Gastroesophageal sphincter (tissue), 4 donors: ENCODE measurements at places on chromosomes 2 and 18. TPM values are rescaled to one million over a fixed set of nuclear protein-coding genes. Genes with fewer than 3 reads are reported as not detected.
A peak's percentile ranks its signal among the peaks of the same experiment; 100 is the strongest.

- ATAC-seq, result no peak
Observed at GRCh38 chr2:159168707-159169106, 117.8 kb downstream of the WDSUB1 start.

- ATAC-seq, result no peak
Observed at GRCh38 chr2:217793566-217794132, 209.1 kb downstream of the TNS1 start.

DNA sequence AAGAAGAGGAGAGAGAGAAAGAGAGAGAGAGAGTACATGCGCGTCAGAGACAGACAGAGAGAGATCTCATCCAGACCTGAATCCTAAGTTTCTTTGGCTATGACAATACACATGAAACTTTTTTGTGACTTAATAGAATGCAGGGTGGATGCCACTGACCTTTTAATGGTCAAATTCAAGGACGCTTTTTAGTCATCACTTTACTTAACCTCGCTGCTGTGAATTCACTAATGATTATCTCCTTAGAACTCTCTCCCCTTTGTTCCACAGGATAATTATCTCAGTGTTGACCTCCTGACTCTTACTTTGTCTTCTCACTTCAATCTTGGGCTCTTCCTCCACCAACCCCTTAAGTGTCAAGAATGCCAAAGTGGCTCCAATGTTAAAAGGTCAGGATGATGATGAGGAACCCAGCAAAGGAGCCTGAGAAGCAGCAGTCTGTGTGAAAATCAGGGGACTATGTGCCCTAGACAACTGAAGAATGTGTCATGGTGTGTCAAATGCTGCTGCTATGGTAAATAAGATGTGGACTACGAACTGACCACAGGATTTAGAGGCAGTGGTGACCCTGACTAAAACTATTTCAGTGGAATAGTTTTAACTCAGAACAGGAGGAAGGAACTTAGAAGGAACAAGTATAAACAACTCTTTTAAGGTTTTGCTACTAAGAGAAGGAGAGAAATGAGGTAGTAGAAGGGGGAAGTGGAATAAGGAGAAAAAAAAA, 382.1 kb downstream of the ZEB2 start:
- no peak for ATAC-seq

- peak; percentile 48 for ATAC-seq
Observed at GRCh38 chr2:10408649-10409579, 39.2 kb downstream of the ODC1 start.

- peak; percentile 71 for ATAC-seq
Observed at GRCh38 chr2:38076710-38077430, 919 bp upstream of the CYP1B1 start.

Gene COLEC11
- total RNA-seq, result 5.0 TPM

Gene CIB4
- not detected for total RNA-seq

Gene ARHGAP28
- 1.7 TPM for total RNA-seq

Gene ABHD1
- 1.5 TPM for total RNA-seq

- ATAC-seq, result no peak
Observed at GRCh38 chr18:38957736-38958135, 1392.1 kb upstream of the CELF4 start.

DNA sequence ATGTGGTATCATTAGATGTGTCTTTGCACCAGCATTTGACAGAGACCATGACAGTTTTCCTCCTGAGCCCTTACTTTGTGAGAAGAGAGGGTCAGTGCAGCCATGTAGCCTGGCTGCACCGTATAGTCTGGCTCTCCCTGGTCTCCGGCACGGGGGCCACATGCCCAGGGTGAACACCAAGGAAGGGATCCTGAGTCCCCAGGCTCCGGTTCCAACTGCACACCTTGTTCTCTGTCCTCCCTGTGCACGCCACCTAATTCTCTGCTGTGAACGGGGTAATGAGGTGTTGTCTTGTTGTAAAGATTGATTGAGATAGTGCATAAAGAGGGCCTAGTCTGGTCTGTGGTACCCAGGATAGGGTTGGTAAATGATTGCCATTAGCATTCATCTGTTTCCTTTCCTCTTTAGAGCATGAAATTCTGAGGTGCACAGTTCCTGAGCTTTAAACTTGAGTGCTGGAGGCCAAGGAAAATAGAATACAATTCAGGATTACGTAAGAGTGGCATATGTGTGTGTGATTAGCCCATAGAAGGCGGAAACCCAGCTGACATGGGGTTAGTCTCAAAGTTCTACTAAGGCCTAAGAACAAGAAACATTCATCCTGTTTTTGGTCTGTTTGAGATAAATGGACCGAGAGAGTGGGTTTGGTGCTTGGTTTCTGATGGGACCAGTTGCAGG, 55.5 kb downstream of the NCK2 start:
- ATAC-seq, result no peak

Gene MAP3K19
- not detected for total RNA-seq

DNA sequence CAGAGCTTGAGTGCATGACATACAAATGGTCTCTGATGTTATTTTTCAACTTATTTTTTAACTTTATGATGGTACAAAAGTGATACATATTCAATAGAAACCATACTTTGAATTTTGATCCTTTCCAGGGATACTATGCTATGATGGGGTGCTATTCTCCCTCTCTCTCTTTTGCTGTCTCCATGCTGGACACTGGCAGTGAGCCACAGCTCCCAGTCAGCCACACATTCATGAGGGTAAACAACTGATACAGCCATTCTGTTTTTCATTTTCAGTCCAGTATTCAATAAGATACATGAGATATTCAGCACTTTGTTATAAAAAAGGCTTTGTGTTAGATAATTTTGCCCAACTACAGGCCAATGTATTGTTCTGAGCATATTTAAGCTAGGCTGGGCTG, 859.3 kb upstream of the KLHL29 start:
- no peak for ATAC-seq

Gene MPV17
- total RNA-seq, result 93.4 TPM

Gene MYO7B
- total RNA-seq, result 0.77 TPM

- ATAC-seq, result peak; percentile 53
Observed at GRCh38 chr2:173524256-173524955, 169.7 kb downstream of the CDCA7 start.

DNA sequence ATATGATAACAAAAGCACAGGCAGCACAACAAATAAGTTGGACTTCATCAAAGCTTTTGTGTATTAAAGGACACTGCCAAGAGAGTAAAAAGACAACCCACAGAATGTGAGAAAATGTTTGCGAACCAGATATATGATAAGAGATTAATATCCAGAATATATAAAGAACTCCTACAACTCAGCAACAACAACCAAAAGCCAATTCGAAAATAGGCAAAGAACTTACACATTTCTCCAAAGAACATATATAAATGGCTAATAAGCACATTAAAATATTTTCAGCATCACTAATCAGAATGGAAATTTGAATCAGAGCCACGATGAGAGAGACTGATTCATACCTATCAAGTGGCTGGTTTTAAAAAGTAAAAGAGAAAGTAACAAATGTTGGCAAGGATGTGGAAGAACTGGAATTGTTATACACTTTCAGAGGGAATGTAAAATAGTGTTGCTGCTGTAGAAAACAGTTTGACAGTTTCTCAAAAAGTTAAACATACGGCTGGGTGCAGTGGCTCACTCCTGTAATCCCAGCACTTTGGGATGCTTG, 25.2 kb downstream of the EPB41L5 start:
- ATAC-seq, result no peak

DNA sequence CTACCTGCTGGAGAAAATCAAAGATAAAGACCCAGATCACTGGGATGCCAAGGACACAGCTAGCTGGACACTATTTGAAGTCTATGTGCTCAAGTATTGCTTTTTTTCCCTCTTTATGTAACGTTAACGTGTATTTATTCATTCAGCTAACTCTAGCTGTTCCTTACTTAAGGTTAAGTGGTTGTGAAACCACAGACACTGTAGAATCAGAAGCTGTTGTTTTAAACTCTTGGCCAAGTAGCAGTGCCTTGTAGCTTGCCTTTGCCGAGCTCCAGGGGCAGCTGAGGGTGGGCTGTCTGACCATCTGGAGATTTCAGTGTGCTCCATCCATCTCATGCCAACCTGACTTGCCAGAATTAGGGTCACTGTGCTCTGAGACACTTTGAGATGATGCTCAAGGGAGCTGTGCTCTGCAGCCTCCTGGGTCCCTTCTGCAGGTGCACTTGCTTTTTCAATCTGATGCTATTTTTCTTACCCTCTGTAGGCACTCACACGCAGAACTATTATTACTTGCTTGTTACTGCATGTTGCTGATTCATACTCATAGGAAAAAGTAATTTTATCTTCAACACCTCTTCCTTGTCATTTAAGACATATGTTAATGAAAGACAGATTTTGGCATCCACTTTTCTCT, 116.2 kb downstream of the METTL8 start:
- ATAC-seq, result no peak

GRCh38 chr18:51287818-51288508, 90.5 kb upstream of the MEX3C start:
- ATAC-seq, result no peak

DNA sequence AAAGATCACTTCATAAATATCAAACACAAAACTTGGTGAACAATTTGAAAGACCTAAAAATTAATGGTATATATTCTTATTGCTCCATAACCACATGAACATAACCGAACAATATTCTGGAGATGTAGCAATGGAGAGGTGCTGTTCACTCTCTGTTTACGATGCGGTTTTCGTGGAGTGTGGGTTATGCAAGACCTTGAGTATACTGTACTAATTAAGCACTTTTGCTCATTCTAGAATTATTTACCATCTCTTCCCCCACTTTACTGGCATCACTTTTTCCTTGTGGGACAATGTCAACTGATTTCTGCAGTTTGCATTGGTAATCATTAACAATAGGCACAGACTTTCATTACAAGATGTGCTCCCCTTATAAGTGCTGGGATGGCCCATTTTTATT, 97.6 kb downstream of the RAPH1 start:
- ATAC-seq, result no peak

Gene PARD3B
- total RNA-seq, result 40.7 TPM

GRCh38 chr2:237435844-237436587, 22.1 kb upstream of the COL6A3 start:
- ATAC-seq, result peak; percentile 83

GRCh38 chr2:56244911-56245530, 61.2 kb downstream of the CCDC85A start:
- no peak for ATAC-seq

DNA sequence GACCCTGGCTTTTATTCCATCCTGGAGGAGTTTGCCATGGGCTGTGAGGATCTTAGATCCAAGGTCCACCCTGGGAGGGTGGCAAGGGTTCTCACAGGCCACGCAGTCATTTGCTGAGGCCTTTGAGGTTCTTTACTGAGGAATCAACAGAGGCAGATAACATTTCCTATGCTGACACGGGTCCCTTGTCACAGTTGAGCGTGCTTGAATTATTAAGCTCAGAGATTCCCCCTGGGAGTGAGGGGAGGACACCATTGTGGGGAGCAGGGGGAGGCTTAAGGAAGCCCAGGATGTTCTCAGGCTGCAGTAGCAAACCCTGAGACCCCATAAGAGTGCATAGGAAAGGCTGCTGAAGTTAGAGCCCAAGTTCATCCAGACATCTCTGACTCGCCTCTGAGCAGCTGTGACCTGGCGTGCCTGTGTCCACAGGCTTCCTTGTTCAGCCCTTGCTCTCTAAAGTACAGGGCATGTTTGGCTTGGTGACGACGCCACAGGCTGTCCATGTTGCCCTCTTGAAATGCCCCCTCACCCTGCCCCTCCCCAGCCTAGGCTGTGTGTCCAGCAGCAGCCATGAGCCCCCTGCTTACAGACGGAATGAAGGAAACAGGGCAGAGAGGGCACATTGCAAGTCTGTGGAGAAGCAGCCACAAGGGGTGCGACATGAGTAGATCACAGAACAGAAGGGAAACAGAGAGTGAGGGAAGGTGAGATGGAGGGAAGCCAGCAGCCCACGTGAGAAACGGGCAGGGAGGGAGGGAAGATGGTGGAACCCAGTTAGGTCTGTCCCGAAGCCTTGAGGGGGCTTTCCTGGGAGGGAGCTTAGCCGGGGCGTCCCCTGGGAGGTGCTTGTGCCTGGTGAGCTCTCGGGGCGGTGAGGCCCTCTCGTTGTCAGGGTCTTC, 34.0 kb downstream of the NAPG start:
- peak; percentile 14 for ATAC-seq

DNA sequence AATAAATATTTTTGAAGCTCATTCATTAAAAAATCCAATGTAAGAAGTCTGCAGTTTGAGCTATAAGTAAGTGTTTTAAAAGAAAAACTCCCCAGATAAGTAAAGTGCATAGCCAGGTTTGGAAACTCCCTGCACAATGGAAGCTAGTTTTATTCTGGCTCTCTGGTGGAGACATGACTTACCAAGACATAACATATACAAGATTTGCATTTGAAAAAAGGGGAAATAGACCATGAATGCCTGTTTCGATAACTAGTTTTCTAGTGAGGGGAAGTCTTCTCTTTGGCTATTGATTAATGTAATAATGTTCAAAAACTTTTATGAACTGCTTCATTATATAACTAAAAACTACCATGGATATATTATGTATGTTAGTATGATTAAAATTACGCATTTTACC, 435.2 kb downstream of the ARHGAP15 start:
- no peak for ATAC-seq

Gene CFC1
- 0.54 TPM for total RNA-seq

Gene MYOM1
- 37.6 TPM for total RNA-seq

GRCh38 chr2:194166818-194167217, 1490.2 kb upstream of the SLC39A10 start:
- ATAC-seq, result no peak

Gene TRIB2
- total RNA-seq, result 41.0 TPM

DNA sequence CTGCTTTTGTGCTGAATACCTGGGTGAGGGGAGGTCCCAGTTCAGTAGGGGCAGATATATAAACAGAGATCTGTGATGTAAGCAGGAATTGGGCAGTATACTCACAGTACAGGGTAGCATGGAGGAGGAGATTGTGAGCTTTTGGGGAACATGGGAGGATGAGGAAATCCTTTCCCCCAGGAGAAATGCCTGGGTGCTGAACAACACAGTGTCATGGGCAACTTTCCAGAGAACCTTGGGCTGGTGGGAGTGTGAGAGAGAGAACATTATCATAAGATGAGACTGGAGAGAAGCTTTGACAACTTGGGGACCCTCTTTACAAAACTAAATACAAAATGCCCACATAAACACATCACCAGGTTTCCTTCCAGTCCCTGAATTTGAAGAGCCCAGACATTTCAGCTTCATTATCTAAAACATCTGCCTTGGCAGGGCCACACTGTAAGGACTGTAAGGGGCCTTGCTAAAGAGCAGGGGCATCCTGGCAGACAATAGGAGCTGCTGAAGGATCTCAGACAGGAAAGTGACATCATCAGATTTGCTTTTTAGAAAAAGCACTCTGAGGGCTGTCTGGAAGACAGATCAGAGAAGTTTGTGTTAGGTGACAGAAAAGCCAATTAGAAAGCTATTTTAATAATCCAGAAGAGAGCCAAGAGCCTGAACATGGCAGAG, 303.1 kb upstream of the FBXO11 start:
- no peak for ATAC-seq

GRCh38 chr2:75518638-75519465, 41.9 kb downstream of the EVA1A start:
- no peak for ATAC-seq

GRCh38 chr2:85269959-85270358, 57.8 kb downstream of the TGOLN2 start:
- ATAC-seq, result no peak

DNA sequence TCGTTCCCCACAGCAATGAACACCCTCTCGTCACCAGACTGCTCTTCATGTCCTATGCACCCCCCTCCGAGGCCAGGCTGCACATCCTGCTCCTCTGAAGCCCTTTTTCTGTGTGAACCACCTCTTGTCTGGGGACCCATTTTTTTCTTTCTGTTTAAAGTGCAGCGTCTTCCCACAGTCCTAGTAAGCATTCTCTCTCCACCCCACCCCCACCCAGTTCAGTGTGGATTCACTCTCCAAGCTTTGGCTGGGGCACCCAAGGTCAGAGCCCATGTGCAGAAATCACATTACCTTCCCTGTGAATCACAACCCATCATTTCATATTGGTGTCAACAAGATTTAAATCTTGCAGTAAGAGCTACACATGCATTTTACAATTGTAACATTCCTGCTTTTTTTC, 26.4 kb upstream of the PKDCC start:
- ATAC-seq, result peak; percentile 43
